ENCODE measurements at places on chromosomes 6 and 20. TPM values are rescaled to one million over a fixed set of nuclear protein-coding genes. Genes with fewer than 3 reads are reported as not detected.

The SLC22A16 gene
- not detected for polyA plus RNA-seq

The TREML2 gene
- 12.4 TPM for polyA plus RNA-seq

The DEFB124 gene
- polyA plus RNA-seq = not detected

The MOXD1 gene
- 9.0 TPM for polyA plus RNA-seq

The APCDD1L gene
- 0.06 TPM for polyA plus RNA-seq

The MRAP2 gene
- polyA plus RNA-seq = not detected

The ANKRD6 gene
- polyA plus RNA-seq = 6.6 TPM

The SULF2 gene
- polyA plus RNA-seq = 1.7 TPM
